ENCODE measurements at places on chromosomes 2 and 18.

DNA sequence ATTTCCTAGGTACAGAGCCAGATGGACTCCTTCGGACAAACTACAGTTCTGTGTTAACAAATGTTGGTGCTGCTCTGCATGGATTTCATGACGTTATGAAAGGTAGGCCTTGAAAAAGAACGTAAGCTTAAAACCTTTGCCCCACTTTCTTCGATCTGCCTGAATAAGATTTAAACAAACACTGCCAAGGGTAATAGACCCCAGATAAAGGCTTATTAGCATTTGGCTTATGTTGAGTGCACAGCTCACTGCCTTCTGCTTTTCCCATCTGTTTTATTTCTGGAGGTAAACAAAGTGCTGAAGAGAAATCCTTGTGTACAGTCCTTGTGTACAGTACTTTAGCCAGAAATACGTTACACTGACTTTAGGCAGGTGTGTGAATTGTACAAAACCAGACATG, 50.0 kb upstream of the STON1 start:
- no peak for DNase-seq

DNA sequence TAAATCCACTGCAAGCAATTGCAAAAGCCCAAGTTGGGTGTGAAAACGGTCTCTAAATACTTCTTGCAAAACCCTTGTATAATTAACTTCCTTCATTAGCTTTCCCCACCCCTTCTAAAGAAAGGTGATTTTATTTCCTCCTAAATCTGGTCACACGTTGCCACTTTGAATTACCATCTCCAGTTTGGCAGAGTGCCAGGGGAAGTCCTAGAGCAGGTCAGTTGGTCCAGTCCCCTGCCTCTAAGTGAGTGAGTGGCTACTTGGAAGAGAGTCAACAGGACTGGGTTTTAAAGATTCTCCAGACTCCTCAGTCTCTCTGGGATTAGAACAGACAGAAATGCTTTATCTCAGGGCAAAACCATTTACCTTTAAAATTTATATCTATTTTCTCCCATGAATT, 18.7 kb upstream of the LYPD6B start:
- DNase-seq, result no peak

DNA sequence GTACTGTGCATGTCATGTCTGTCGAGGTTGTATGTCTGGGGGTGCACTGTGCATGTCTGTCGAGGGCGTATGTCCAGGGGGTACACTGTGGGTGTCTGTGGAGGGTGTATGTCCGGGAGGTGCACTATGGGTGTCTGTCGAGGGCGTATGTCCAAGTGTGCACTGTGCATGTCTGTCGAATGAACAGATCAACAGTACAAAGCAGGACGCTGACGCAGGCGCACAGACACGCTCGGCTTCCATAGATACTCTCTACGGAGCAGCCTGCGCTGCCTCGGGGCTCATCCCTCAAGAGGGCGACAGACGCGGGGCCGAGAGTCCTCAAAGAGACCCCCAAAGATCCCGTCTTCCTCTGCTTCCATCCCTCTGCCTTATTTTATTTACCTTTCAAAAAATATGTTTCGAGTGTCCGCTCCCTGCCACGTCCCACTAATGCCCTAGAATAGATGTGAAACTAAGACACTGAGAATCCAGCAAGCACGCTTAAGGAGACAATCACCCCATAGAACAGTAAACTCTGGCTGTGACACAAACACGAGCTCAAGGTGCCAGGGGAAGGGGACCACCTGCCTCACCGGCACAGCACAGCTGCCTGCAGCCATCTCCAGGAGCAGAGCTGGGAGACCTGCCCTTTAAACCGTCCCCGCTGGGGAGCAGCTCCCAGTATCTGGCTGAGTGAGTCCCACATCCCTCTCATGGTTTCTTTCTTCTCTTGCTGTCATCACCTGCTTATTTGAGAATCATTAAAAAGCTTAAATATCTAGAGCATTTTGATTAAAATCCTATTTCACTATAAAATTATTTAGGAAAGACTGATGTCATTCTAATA, 250.5 kb upstream of the MYT1L start:
- no peak for DNase-seq

- no peak for DNase-seq
These were observed 32.4 kb downstream of the FIGN start for GRCh38 chr2:163703386-163703785.

GRCh38 chr2:196551014-196551413, 88.5 kb upstream of the CCDC150 start:
- no peak for DNase-seq

DNA sequence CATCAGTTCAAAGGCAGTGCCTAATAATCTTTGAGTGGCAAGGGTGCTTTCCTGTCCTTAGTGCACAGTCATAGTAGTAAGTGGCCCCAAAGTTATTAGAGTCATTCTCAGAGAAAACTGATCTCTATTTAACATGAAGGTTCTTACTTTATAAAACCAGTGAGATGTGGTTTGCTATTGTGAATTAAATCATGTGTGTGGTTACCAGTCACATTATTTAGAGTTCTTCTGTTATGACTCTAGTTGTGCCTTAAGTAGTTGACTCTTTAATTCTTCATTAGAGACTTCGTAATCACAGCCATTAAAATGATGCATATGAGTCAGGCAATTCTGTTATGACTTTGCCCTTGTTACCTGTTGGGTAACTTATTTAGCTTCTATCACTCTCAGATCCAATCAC, 1392.9 kb upstream of the ACVR2A start:
- DNase-seq, result no peak

DNA sequence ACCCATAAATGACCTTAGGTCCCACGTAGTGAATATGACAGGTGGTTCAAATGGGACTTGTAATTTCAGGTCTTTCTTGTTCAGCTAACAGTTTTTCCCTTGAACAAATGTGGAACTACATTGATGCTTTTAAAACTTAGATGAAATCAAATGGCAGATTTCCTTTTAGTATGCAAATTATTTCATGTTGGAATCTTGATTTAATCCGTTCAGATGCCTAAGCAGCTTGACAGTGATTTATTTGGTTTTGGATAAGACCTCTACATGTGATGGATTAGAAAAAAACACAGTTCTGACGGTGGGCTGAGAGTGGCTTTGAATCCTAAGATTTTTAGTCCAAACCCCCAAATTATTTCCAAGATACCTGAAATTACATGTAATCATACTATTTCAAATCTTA, 16.9 kb downstream of the SCYGR4 start:
- no peak for DNase-seq

DNA sequence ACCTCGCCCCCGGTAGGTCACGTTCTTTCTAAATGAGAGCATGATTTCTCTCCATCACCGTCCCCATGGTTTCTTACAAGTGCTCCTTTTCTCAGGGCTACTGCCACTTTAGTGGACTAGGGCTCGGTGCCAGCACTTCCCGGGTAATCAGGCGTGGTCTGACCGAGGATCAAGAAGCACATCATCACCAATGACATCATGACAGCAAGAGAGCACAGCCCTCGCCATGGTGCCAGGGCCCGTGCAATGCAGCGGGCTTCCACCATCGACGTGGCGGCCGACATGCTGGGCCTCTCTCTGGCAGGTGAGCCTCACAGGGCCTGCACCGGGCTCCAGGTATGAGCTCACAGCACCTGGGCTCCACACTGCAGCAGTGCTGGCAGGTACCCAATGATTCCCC, 75.2 kb downstream of the INPP4A start:
- no peak for DNase-seq

- DNase-seq, result no peak
These were observed 2.2 kb downstream of the ACSL3 start for GRCh38 chr2:222862909-222863544.

DNA sequence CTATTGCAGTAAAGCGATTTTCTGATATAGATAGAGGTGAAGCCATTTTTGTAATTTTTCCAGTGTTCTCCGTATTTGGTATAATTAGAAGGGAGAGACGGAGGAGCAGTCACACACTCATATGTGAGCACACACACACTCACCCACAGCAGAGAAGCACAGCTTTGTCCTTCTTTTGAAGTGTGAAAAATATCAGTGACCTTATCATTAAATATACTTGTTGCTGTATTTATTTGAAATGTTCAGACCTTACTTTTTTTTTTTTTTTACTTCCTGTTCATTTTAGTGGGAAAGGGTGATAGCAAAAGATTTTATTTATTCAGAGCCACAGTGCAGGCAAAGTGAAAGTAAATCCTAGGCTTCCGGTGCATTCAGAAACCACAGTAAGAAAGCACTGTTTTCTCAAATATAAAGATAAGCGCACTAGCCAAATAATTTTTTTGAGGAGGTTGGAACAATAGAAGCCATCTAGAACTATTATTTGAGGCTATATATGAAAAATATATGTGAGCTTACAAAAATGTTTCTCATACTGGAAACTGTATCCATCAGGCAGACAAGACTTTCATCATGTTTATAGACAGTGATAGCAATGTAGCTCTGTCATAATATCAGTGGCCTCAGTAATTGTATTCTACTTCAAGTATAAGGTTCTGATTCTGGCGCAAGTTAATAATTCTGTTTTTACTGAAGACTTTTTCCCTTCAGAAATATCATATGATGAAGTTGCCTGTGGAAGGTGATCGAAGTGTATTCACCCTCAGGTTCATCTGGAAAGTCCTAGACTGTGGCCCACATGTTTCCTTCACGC, 37.2 kb downstream of the TSHZ1 start:
- DNase-seq, result no peak
